ENCODE measurements at places on chromosomes 12 and 14.

- DNase-seq, result no peak
Observed at GRCh38 chr14:50947446-50947845, 3.2 kb upstream of the PYGL start.

DNA sequence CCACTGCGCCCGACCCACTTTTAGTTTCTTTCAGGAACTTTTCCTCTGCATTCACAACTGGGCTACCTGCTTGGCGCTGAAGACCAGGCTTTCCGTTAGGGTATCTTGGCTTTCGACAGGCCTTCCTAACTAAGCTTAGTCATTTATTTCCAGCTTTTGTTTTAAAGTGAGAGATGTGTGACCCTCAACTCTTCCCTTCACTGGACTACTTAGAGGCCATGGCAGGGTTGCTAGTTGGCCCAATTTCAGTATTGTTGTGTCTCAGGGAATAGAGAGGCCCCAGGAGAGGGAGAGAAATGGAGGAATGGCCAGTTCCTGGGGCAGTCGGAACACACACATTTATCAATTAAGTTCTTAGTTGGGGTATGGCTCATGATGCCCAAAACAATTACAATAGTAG is 10.4 kb downstream of the MTA1 start:
- no peak for DNase-seq

- DNase-seq, result no peak
Observed at GRCh38 chr12:58186914-58187313, 245.5 kb downstream of the ATP23 start.

DNA sequence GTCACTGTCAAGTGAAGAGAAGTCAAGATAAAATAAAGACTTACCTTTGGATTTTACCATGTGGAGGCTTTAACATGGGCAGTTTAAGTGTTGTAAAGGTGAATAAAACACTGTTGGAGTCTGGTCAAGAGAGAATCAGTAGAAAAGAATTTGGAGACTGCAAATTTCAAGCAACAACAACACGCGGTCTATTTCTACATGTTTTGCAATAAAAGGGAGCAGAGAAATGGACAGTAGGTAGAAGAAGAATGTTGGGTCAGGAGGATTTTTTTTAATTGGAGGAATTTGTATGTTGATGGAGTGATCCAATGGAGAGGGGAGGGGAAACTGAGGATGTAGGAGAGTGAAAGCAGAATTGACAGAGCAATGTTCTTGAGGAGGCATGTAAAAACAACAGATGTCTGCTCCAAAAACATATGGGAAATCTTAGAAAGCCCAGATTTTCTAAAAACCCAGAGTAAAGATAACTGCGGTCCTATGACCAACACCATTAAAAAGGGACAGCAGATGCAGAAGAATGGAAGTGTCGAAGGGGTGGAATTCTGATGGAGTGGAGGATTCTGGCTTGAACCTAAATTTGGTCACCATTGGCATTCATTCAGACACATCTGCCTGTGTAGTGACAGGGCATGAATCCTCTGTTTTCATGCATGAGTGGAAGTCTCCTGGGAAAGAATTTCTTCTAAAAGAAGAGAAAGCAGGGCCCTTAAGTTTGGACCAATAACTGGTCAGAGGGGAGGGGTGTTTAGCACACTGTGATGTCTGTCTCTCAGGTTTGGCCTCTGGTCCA is 68.0 kb upstream of the OSBPL8 start:
- DNase-seq, result no peak

DNA sequence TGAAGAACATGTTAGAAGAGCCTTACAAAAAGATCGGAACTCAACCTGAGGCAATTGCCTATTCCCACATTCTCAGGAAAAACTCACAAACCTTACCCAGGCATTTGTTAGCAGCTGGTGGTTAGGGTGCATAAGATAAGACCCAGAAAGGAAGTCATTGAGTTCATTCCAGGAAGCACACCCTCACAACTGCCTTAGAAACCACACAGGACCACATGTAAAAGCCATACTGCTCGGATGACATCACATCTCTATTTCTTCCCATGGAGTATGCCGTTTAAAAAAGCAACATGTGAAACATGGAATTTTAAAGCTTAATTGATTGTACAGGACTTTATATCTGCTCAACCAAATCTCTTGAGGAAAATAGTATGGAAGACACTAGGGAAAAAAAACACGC is 411.2 kb downstream of the DAD1 start:
- DNase-seq, result no peak

DNA sequence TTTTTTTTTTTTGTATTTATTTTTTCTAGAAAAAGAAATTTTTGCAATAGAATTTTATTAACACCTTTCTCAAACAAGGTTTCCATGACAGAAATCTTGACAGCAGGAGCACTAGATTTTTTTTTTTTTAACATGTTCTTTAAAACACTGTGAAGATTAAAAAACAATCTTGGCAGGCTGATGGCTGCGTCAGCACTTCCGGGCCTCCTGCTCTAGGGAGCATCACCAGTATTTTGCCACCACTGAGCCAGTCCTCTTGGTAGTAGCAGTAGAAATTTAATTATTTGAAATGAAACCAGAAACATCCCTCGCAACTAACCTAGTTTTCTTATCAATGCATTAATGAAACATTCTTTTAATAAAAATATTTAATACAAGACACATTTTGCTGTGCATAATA is 99.6 kb downstream of the APAF1 start:
- no peak for DNase-seq

DNA sequence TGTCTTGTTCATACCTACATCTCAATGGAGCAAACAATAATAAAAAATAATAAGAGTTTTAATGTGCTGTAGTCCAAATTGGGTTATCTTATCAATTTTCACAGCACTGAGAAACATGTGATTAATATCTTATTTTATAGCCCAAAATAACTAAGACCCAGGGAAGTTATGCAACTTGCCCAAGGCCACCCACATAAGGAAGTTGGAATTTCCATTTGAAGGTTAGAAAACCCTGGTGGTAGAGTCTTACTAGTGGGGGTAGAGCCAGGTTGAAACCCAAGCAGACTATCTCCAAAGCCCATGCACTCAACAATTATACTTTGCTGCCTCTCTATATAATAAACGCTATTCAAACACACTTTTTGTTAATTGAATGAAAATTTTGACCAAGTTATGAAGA is 270.0 kb upstream of the CAND1 start:
- DNase-seq, result no peak

DNA sequence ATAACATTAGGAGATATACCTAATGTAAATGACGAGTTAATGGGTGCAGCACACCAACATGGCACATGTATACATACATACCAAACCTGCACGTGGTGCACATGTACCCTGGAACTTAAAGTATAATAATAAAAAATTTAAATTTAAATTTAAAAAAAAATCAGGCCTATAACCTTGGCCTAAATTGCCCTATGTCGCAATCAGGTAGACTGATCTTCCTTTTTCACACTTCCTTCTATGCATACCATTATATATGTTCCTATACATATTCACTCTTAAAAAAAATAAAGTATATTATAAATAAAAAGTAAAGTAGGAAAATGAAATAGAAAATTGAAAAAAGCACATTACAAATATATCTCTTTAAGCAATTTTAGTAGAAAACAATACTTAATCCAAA is 117.7 kb upstream of the GARIN2 start:
- DNase-seq, result no peak

- DNase-seq, result no peak
Observed at GRCh38 chr12:47718531-47718930, 6.8 kb downstream of the ENDOU start.

GRCh38 chr12:23564451-23565152 is 384.9 kb downstream of the SOX5 start:
- DNase-seq, result no peak

- DNase-seq, result no peak
Observed at GRCh38 chr12:65287426-65287825, 8.9 kb downstream of the MSRB3 start.

DNA sequence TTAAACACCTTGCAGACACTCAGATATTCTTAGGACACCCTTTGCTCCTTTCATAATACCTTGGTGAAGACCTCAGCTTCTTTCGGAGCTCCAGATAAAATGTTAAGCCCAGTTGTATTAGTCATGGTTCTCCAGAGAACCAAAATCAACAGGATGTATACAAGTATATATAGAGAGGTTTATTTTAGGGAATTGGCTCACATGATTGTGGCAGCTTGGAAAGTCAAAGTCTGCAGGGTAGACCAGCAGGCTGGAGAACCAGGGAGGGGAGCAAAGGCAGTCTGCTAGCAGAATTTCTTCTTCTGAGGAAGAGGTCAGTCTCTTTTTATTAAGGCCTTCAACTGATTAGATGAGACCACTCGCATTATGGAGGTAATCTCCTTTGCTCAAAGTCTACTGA is 6.9 kb upstream of the IGF1 start:
- no peak for DNase-seq

DNA sequence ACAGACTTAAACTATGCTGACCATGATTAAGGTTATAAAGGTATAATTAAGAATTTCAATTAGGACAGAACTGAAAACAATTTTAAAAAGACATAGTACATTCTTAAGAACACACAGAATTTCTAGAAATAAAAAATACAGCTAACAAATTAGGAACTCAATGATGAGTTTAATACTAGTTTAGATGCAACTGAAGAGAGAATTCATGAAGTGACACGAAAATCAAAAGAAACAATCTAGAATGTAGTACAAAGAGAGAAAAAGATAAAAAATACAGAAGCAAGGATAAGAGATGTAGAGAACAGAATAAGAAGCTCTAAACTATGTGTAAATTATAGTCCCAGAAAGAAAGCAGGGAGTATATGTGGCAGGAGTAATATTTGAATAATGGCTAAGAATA is 187.8 kb upstream of the KRR1 start:
- no peak for DNase-seq

DNA sequence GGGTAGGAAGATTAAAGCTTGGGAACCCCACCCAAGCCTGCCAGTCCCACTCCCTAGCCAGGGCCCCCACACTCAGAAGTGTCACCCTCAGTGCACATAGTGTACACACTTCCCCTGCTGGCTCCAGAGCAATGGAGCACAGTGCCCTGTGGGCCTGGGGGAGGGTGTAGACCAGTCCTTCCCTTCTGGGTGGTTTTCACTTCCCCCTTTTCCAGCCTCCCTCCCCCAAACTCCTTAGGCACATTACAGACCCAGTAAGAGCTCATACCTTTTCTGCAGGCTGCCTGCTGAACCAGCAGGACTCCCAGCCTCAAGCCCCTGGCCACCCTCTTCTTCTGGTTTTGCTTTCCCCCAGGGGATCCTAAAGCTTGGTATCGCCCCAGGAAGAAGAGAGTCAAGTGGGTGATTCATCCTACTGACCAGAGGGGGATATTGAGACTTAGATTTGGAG is at the start of gene ZNF385A:
Gene ZNF385A (minus strand): TSS at position 143 of the 451 bp plus-strand sequence. CDS start 219 bp downstream, outside the sequence.
- DNase-seq, result no peak

DNA sequence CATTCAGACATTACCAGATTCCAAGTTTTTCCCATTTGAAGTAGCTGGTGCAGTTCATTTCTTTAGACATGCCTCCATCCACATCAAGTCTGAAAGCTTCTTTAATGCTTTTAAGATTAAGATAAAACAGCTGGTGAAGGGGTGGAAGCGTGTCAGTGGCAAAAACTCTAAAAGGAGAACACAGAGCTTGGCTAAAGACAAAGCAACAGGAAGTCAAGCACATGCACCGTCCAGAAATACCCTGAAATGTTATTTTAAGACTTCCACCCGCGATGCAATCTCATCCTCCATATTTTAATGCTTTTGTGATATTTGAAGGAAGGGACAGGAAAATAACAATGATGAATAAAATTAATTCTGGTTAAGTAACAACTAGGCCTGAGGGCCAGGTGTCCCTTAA is 31.8 kb downstream of the PPM1H start:
- no peak for DNase-seq

- peak; percentile 22 for DNase-seq
Observed at GRCh38 chr12:129927316-129927900, 23.6 kb upstream of the TMEM132D start.

- no peak for DNase-seq
Observed at GRCh38 chr12:43551971-43552559, at the start of gene ADAMTS20. Gene ADAMTS20 (minus strand): TSS chr12:43552203. CDS start chr12:43551921, 282 bp downstream.

GRCh38 chr14:45198551-45198950 is 54.5 kb downstream of the MIS18BP1 start:
- DNase-seq, result peak; percentile 44

DNA sequence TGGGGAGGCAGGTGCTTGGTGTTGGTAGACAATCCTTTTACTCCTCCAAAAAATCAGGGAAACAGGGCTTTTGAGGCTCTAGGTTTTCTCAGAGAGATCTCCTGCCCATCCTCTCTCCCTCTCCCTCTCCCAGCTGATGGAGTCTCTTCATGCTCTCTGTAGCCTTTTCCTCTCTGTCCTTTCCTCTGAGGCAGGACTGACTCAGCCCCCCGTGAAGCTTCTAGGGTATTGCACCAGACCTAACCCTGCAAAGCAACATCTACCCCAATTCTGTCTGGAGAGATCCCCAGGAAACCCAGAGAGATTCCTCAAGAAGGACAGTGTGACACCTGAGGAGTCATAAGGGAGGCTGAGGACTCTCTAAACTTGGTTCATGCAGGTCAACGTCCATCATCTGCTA is 66.4 kb downstream of the CRACR2A start:
- no peak for DNase-seq

Data from fibroblast of skin of left quadriceps (primary cell).